ENCODE measurements at places on chromosomes 1 and 21.

GRCh38 chr21:46376856-46377453, 53.0 kb downstream of the PCNT start:
- DNase-seq: no peak

DNA sequence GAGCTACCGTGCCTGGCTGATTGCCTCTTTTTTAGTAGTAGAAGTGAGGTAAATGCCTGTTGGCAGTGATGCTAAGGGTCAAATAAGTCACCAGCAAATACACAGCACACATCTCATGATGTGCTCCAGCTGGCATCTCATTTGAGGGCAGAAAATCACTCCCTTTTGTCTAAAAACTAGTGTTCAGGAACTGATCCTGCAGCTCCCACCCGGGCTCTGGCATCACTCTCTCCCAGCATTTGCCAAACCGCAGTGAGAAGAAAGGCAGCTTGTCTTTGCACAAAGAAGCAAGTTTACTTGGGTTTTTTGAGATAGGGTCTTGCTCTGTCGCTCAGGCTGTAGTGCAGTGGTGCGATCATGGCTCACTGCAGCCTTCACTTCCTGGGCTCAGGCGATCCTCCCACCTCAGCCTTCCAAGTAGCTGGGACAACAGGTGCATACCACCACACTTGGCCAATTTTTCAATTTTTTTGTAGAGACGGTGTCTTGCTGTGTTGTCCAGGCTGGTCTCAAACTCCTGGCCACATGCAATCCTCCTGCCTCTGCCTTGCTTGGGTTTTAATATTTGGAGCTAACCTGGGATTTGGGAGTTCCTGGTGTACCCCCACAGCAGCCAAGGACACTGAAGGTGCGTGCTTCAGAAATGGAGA, 4.1 kb downstream of the RBP7 start:
- no peak for DNase-seq

DNA sequence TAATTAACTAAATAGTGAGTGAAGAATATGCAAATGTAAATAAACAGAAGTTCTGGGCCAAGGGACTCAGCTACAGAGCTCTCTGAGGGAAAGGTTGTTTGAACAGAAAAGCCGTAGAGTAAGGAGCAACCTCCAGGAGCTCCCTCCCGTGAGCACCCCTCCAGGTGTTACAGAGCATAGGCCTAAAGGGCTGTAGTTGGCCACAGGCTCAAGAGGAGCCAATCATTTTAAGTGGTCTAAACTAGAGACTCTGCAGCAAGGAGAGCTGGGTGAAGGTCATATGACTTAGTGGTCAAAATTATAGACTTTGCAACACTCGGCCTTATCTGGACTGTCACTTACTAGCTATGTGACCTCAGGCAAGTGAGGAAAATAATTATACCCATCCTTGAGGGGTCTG, 19.1 kb upstream of the RXRG start:
- no peak for DNase-seq

DNA sequence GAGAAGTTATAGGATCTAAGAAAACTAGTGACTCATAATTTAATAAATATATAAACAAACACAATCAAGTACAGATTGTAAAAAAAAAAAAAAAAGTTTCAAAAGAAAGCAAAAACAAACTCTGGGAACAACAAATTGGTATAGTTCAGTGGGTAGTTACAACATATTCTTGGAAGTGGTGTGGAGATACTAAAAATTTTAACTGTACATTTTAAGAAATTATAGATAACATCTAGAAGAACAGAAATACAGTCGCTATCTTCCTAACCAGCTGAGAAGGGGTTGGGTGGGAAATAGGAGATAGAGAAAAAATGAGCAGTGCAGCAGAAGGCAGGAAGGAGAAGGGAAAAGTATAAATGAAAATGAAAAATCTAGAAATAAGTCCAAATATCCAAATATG, 70.5 kb downstream of the LRRC8C start:
- no peak for DNase-seq

GRCh38 chr1:206606867-206607266, 5.4 kb downstream of the EIF2D start:
- no peak for DNase-seq

GRCh38 chr1:21783679-21784603, 992 bp upstream of the USP48 start:
- DNase-seq: no peak

DNA sequence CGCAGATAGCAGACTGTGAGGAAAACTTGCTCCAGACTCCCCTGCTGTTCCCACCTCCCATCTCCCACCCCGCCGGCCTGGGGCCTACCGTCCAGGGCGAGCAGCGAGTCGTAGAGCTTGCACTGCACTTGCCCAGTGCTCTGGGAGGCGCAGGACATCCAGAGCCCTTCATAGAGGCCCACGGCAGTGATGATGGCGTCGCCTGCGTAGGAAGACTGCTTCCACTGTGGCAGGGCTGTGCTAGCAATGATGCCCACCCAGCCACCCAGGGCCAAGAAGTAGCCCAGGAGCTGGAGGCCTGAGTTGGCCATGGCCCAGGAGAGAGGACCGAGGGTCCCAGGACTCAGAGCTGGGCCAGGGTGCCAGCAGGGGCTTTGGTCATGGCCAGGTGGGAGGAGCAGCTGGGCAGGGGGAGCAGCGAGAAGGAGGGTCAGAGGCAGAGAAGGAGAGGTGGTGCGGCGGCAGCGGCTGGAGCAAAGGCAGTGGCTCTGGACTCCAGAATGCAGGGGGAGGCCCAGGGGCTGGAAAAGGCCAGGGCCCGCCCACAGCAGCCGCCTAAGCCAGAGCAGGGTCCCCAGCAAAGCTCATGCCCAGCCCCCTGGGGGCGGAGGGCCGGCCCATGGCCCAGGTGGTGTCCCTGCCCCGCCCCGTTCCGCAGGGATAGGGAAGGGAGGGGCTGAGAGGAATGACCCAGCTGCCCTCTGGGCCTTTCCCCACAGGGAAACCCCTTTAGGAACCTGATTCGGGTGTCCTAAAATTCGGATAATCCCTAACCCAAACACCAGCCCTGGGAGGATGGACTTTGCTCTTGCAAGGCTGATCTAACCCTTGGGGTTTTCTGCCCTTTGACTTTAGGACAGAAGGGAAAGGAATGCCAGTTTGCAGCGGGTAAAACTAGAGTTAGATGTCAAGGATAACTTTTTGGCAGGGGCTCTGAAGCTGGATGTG, at the start of gene CLDN19:
Gene CLDN19 (minus strand): TSS at position 484 of the 948 bp plus-strand sequence. CDS start 173 bp downstream, at position 311.
- DNase-seq: no peak

- DNase-seq: no peak
These were observed 270.5 kb downstream of the NPHP4 start for GRCh38 chr1:5721634-5722215.

DNA sequence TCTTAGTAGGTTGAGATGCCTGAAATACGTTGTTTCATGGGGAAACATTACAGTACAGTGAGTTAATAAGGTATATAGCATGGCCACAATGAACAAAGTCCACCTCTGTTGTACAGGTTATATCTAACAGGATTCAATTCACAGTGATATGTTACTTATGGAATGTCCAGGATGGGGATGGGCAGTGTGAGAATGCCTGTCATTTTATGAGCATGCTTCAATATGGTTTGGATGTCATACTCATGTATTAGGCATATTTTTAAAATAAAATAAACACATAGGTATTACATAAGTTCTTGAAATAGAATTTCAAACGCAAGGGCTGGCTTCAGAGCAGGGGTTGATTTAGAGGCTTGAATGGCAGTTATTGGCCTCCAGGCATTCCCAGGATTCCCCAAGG, 6.1 kb upstream of the PHLDA3 start:
- no peak for DNase-seq

DNA sequence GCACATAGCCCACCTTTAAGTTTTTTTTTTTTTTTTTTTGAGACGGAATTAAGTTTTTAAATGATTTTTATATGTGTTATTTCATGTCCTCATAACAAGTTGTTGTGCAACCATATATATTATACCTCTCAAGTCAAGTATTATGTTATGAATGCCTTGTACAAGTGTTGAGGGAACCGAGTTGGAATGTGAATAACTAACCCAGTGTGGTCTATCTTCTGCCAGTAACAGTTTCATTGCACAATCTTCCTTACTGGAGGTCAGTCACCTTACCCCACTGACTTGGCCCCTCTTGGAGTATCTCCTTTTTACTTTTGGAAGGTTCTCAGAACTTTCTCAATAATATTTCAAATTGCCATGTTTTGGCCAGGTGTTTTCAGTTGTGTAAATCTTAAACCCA, 201.9 kb downstream of the CACNA1E start:
- DNase-seq: no peak

DNA sequence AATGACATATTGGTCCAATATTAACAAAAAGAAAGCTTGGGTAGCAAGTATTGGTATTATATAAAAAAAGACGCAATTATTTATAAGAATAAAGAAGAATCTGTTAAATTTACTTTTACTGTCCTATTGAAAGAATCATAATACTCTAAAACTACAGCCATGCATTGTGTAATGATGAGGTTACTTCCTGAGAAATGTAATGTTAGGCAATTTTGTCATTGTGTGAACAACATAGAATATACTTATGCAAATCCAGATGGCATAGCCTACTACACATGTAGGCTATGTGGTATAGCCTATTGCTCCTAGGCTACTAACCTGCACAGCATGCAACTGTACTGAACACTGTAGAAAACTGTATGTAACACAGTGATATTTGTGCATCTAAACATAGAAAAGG, 121.2 kb upstream of the PTGFR start:
- DNase-seq: no peak

DNA sequence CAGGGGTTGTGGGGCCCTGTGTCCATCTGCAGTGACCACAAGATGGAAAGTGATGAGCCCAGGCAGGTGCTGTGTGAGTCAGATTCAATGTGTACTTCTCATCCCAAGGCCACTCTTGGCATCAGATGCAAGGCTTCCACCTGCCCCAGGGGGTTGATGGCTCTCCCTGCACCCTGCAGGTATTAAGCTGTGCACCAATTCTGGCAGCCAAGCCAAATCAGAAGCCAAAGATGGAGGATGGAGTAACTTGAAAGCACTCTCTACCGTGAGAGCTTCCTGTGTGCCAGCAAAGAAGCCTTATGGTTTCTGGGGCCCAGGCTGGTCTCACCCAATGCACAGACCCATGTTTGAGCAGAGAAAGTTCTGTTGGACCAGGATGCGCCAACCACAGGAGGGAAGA, 44.3 kb upstream of the TENT5C start:
- DNase-seq: no peak

GRCh38 chr1:29754573-29755375, 518.5 kb downstream of the PTPRU start:
- DNase-seq: no peak

- DNase-seq: no peak
These were observed 694 bp upstream of the MRPL9 start for GRCh38 chr1:151763990-151764389.

DNA sequence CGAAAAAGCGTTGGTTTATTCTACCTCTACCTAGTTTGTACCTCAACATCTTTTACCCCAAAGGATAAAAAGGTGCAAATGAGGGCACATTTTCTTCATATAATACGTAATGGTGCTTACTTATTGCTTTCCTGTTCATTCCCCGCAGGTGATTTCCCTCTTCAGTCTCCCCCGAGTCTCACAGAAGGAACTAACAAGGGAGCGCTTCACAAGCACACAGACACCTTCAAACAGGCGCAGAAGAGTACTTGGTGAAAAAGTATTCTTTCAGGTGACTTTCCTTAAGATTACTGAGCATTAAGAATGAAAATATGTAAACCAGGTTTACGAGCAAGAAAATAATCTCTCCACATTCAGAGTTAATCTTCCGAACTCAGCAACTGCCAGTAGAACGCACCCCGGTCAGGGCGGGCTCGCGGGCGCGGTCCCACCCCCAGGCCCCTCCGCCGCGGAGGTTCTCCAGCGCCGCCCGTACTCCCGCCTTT, 511 bp upstream of the RABGAP1L start:
- no peak for DNase-seq

DNA sequence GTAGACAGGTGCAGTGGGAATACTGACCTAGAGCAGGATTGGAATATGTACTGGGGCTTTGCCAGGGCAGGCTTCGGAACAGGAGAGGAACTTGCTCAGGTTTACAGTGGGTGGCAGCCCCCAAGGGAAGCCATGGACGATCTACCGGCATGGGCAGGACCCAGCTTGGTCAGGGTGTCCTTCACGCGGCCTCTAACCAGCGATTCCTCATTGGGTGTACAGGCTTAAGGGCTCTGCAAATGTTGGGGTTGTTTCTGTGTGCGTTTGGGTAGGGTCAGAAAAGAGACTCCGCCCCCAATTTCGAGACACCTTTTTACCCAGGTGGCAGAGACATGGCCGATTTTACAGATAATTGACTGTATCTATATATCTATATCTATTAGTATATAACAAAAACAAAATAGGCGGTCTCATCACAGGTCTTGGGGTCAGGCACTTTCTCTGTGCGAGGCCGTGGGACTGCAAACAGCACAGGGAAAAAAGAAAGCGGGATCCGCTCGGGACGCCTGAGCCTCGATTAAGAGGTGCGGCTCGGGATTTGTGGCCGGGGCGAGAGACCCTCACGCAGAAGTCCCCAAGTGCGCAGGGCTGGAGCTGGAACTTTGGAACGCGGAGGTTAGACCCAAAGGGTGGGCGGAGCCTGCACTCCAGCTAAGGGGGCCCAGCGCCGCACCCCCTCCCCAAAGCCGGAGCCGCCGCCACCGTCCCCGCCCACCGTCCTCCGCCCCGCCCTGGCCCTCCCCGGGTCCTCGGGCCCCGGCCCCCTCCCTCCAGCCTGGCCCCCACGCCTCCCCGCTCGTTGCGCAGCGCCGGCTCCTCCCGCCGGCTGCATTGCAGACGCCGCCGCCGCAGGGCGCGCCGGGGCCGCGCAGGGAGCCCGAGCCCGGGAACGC, 67.5 kb upstream of the VAMP3 start:
- DNase-seq: peak; percentile 12

DNA sequence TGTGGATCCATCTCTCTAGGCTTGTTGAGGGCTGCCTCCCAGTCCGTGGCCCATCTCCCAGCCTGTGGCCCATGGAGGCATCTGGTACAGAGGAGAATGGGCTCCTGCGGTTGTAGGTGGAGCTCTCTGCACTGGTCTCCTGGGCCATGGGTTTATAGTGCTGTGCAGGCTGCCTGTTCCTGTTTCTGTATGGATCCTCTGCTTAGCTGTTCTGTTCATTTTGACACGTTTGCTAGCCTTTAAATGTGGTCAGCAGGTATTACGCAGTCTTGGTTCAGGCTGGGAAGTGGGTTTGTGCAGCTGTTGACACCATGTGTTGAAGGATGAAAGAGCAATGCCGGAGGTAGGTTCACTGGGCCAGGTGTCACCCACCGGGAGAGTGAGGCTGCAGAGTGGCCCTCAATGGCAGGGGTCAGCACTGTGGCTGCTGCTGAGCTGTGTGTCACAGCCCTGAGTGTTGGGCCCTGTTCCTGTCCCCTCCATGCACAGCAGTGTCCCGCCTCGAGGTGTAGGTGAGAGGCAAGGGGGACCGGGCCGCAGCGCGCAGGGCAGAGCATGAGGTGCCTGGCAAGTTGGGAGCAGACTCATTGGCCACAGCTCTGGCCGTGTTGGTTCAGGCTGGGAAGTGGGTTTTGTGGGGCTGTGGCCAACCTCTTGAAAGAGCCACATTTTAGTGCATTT, 39.0 kb downstream of the SNAP47 start:
- DNase-seq: no peak
